ENCODE measurements at places on chromosomes 7 and 10.

GRCh38 chr10:70761031-70761601 is 24.1 kb downstream of the TBATA start:
- DNase-seq: peak; percentile 10

DNA sequence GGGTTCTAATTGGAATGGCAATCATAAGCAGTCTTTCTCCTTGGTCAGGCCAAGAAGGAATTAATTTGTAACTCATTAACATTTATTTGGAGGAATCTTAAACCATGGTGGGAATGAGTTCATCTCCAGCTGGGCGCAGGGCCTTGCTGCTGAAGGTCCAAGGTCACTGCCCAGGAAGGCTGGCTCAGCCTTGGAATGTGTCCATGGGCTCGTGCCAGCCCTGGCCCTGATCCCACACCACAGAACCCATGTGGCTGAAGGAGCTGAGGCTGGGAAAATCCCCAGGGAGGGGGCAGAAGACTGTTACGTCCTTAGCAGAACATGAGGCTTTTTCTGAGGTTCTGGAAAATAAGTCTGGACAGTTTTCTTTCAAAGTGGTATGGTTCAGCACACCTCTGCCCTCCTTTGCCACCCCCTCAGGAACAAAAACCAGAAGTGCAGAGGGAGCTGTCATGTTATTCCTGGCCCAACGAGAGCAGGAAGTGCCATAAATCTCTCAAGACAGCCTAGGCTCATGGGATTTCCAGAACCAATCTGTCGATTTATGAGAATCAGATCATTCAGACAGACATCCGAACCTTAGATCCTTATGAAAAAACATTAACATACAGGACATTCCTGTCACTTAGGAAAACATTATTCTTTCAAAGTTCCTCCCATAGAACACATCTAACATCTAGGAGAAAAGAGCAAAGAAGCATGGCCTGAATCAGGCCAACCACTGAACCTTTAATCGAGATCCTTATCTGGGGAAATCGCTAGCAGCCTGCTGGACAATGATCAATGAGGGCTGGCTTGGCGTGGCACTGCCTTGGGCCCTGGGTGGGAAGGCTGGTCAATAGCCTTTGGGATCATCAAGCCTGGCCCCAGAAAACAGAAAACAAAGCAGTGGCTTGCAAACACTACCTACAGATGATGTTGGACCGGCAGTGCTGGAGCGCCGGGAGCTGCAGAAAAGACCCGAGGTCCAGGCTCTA is 134.3 kb downstream of the TAX1BP1 start:
- peak; percentile 40 for DNase-seq

- DNase-seq: no peak
These were observed 33.0 kb downstream of the PLEKHA1 start for GRCh38 chr10:122407375-122408125.

DNA sequence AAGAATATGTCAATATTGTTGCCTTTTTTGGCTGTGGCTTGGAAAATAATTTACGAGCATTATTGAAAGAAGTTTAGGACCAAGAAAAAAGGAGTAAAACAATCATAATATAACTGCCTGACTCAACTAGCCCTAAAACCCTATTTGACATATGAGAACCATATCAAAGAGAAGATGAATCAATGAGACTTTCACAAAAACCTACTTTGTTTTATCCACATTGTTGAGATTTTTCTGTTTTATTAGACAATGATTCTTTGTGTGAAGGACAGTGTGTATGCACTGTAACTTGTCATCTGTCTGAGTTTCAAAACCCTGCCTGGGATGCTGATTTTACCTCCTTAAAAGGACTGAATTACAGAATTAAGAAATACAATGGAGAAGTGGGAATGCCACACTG is 19.0 kb downstream of the SOSTDC1 start:
- DNase-seq: no peak

DNA sequence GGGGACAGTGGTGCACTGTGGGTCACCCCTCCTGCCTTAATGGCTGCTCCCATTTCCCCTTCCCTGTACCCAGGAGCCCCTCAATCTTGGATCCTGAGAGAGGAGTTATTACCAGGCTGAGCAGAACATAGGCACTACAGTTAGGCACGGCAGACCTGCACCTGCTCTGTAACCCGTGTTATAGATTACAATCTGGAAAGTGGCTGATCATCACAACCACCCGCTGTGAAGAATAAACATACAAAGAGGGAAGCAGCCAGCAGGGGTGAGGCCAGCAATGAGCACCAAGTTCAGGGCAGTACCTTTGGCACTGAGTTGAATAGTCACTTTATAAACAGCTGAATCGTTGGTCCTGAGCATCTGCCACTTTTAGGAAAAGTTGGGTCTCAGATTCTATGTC is 1.7 kb downstream of the CDHR1 start:
- DNase-seq: no peak

GRCh38 chr10:100968863-100969186 is 479 bp upstream of the SEMA4G start:
- no peak for DNase-seq

DNA sequence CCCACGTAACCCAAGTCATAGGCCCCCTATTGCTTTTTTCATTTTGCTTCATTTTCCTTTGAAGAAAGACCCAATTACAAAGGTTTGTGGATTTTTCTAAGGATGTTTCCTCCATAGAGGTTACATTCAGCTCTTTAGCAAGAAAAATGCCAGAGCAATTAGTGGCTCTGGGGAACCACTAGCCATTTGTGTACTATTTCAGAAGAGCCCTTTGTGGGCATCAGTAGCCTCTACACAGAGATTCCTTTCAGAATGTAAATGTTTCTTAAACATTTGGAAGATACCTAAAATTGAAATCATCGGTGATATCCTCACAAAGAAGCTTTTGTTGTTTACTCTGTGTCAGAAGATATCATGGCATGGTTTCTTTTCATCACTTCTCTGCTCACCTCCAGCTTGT is 291.0 kb upstream of the KMT2E start:
- DNase-seq: peak; percentile 8

- no peak for DNase-seq
These were observed 113.2 kb upstream of the PHF14 start for GRCh38 chr7:10860516-10860915.

DNA sequence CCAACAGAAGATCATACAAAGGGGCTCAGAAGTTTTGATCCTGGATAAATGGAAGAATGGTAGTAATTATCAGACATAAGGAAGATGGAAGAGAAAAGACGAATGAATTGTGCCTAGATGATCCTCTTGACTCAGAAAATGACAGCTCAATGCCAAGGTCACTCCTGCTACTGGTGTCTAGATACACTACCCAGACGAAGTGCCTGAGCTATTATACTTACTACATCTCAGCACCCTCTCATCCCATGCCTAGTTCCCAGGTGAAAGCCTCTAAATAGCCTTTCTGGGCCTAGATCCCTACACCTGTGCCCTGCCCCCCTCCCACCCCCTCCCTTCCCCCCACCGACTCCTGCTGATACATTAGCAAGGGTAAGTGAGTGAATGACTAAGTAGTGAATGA is 25.5 kb downstream of the PDE1C start:
- DNase-seq: no peak

DNA sequence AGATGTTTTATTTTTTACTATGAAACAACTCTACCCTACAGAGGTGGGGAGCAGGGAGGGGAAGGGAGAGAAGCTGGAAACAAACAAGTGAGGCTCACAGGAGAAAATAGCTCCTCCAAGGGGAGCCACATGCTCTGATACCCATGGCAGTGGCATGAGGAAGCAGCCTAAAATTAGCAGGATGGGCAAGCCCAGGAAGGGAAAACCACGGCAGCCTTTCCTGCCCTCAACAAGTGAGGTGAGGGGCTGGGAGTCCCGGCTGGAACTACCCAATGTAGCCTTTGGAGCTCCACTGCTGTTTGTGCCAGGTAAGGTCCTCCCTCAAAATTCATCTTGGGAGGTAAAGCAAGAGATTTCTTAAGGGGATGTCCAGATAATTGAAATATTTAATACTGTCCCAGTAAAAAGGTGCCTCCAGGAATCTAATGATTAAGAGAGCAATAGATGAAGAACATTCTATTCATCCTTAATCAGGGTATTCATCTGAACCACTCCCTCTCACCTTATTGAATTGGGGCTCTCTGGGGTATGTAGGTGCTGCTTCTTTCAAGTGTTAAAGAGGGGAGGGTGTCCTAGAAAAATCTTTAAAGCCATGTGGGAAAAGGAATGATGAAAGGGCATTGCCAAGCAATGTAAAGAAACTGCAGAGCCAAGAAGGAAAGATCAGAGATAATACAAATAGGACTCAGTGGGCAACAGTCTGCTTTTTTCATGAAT is 12.8 kb upstream of the HERC4 start:
- no peak for DNase-seq

DNA sequence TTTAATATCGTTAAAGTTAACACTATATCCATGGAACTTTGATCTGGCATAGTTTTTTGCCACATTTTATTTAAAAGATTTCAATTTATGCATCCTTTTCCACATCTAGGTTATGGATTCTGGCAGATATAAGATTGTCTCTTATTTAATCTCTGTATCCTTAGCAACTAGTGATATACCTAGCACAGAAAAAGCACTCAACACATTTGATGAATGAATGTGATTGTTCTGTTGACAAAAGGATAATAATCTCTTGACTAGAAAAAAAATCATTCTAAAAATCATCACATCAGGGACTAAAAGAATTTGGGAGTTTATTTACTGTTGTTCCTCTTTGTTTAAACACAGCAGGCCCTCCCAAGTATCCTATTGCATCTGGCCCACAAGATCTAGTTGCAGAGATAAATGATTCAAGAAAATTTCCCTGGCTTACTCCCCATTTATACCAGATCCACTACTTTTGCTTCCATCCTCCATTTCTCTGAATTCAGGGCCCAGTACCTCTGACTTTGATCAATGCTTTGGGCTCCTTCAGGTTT is 84.0 kb upstream of the C1GALT1 start:
- no peak for DNase-seq

GRCh38 chr7:99789441-99790070 is 5.6 kb upstream of the CYP3A4 start:
- DNase-seq: no peak

GRCh38 chr10:101053516-101053915 is 8.3 kb upstream of the KAZALD1 start:
- no peak for DNase-seq

DNA sequence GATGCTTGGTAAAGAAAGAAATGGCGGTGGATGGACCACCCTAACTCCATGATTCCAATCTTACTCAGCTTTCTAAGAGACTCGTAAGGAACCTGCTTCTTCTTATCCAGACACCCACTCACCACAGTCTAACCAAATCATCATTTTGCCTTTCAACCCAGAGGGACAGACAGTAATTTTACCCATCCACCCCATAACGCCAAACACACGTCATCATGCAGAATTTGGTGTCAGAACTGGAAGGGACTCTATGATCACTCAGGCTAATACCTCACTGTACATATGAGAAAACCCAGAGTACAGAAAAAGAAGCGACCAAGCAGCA is 388 bp downstream of the ECD start:
- DNase-seq: no peak

DNA sequence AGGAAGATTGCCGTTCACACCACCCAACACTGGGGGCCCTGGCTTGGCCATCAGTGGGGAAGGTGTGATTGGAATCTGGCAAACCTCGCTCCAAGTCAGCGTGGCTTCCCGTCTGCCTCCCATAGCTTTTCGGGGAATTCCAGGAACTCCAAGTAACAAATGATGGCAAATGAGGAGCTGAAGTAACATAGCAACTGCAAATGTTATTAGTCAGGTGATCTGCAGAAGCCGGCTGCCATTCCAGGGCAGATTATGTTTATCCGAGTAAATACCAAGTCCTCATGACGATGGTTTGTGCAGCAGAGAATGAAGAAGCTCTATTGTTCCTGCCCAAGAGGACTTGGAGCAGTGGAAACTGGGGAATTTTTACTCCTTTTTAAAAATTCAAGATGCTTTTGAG is 270.5 kb upstream of the PODXL start:
- peak; percentile 63 for DNase-seq

- no peak for DNase-seq
These were observed 207.5 kb downstream of the KCND2 start for GRCh38 chr7:120480472-120480871.

DNA sequence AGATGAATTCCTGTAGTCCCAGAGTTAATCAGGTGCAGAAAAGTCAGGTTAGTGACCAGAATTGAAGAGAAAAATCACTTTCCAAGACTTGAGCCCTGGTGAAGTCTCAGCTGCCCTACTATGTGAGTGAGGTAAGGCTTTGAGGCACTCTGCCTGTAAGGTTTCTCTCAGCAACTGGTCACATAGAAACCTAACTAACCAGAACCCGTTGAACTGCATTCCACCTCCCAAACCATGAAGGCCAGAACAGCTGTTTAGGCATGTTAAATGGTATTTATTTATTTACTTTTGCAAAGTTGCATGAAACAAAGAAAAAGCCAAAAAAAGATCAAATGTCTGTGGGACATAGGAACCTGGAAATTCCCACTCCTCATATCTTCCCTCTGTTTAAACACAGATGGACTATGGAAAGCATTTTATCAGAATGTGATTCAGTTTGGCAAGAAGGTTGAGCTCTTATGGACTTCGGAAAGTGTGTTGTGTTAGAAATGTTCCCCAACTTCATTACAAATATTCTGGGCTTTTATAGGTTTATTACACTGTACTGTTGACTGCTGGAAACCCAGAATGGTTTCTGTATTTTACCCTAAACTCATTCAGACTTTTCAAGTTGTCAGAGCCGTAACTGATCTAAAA is 12.8 kb upstream of the GPR85 start:
- no peak for DNase-seq

DNA sequence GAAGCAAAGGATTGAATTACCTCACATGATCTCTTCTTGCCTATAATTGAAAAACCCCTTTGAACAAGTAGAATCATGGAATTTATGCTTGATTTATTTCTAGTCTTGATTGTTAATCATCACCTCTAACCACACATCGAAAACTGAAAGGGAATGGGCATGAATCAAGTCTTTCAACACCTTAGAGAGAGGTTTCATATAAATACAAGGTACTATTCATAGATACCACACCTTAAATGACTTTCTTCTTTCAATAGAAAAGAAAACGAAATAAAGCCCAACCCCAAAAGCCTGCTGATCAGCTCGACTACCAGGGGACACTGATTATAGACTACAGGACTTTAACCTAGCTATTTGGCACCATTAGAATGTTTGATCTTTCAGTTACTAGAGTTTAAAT is 128.6 kb upstream of the PTPRZ1 start:
- DNase-seq: no peak

DNA sequence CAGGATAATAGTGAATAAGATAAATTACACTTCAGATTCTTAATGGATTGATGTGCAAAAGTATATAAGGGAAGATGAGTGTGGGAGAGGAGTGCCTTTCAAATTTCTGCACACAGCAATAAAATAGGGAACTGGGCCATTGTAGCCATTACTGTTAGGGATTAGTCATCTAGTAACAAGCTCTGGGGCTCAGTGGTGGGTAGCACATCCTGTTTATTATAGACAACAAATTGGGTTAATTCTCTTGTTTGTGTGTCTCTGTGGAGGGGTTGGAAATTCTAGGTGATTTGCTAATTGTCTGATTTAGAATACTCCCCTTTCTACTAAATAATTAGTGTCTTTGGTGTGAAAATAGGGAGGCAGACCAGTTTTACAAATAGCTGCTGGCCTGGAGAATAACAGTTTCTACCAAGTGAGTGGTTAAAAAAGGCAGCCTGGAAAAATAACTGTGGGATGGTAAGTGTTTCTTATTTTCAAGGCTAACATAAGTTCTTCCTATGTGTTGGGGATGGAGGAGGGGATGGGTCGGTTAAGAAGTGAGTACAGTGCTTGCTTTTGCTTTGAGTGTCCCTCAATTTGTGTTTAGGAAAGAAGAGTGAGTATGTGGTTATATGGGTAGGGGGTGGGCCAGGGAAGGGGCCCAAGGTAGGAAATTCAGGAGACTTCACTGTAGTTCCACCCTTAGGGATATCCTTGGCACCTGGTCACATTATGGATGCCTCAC is 43.3 kb upstream of the TMEM248 start:
- no peak for DNase-seq

GRCh38 chr10:6322805-6323204 is 120.1 kb downstream of the PFKFB3 start:
- no peak for DNase-seq
